ENCODE measurements at places on chromosomes 6 and 20. TPM values are rescaled to one million over a fixed set of nuclear protein-coding genes. Genes with fewer than 3 reads are reported as not detected.

Gene SNX9
- 33.0 TPM for total RNA-seq

Gene ADGRF4
- 0.22 TPM for total RNA-seq

GRCh38 chr6:155228546-155229166, 35.2 kb upstream of the CLDN20 start:
- no peak for DNase-seq

- no peak for DNase-seq
These were observed 61.5 kb downstream of the SEL1L2 start for GRCh38 chr20:13928901-13929300.

DNA sequence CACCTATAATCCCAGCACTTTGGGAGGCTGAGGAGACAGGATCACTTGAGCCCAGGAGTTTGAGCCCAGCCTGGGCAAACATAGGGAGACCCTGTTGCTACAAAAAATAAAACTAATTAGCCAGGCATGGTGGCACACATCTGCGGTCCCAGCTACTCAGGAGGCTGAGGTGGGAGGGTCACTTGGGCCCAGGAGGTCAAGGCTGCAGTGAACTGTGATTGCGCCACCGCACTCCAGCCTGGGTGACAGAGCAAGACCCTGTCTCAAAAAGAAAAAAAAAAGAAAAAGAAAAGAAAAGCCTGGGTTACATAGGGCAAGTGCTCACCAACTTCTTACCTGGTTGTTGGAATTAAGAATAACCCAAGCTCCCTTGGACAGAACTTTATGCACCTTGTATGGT, 14.6 kb upstream of the MYB start:
- DNase-seq, result no peak

DNA sequence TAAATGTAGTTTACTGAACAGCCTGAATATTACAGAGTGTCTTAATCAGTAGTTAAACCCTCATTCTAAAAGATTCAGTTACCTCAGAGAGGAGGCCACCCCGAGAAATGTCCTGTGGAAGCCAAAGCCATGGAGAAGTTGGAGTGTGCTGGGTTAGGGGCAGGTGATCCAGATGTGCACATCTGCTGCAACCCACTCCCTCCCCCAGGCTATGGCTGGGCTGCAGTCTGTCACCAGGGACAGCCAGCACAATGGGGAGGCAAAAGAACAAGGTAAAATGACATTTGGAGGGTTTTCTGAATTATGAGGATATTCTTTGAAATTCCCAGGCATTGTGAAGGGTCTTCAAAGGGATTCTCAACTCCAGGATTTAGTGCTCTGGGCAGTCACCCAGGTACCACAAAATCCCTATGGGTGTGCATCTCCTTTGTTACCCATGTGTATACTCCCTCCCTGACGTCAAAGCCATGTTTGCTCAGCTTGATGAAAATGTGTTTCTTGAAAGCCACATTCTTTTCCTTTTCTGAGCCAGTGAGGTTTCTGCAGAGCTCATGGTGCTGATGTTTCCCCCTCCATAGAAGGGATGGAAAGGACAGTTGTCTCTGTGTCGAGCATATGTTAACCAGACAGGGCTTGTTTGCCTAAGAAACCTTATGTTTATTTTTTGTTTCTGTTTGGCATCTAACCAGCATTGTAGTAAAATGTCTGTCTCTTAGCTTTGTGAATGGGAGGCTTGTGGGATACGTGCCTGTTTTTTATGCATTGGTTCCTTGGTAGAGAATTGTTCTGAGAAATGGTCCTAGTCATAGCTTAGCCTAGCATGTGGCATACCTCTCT, 212.3 kb upstream of the TBX18 start:
- DNase-seq, result no peak

DNA sequence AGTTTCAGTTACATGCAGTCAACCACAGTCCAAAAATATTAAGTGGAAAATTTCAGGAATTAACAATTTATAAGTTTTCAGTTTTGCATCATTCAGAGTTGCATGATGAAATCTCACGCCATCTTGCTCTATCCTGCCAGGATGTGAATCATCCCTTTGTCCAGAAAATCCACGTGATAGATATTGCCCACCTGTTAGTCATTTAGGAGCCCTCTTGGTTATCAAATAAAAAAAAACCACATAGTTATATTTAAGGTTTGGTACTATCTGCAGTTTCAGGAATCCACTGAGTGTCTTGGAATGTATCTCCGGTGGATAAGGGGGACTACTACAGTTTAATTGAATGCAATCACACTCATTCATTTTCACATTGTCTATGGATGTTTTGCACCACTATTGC, 1249.0 kb upstream of the CITED2 start:
- no peak for DNase-seq

Measured in right cardiac atrium (tissue), 5 donors.